ENCODE measurements at places on chromosomes 5 and 9.

DNA sequence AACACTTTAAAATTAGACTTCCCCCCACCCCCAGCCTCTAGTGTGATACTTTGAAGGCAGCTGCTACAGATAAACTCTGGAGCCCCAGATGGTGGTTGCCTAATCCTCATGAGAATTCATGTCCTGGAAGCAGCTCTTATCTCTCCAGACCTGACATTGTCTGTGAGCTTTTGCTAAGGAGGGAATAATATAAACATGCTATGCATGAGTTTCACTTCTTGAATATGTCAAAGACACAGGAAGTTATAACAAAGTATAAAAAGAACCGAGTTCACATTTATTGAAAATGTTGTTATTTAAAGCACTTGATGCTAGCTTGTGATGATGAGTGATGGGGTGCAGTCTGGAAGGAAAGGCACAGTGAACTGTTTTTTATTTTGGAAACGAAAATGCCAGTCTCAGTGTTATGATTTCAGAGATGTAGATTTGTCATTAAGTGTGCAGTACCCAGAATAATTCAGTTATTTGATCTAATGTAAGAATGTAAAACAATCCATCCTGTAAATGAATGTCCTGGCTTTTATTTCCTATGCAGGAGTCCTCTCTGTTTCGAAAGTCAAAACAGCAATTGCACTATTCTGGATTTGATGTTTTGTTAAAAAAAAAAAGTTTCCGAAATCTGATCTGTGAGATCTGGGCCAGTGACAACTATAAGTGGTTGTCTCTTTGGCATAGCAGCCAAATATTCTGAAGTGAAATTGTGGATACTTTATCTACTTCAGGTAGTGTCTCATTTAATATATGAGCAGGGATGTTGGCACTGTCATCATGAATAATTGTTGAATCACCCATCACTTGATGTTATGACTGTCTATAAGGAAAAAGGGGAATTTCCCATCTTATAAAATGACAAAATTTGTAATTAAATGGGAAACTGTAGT lies 77.0 kb downstream of the ZCCHC7 start:
- peak; percentile 52 for DNase-seq

DNA sequence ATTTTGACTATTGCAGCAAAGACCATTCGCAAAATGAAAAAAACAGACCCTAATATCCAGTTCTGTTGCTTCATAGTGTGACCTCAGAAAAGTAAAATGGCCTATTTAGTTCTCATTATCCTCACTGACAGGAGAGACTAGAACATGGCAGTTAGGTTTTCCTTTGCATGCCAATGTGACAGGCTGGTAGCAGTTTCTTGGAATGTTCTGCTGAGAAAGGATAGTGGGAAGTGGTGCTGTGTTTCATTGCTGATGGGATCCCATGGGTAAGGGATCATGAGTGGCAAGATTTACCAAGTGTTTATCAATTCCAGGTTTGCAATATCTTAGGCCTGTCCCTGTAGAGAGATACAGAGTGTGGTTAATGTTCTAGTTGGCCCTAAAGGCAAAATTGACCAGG lies 88.5 kb downstream of the ACER2 start:
- no peak for DNase-seq

DNA sequence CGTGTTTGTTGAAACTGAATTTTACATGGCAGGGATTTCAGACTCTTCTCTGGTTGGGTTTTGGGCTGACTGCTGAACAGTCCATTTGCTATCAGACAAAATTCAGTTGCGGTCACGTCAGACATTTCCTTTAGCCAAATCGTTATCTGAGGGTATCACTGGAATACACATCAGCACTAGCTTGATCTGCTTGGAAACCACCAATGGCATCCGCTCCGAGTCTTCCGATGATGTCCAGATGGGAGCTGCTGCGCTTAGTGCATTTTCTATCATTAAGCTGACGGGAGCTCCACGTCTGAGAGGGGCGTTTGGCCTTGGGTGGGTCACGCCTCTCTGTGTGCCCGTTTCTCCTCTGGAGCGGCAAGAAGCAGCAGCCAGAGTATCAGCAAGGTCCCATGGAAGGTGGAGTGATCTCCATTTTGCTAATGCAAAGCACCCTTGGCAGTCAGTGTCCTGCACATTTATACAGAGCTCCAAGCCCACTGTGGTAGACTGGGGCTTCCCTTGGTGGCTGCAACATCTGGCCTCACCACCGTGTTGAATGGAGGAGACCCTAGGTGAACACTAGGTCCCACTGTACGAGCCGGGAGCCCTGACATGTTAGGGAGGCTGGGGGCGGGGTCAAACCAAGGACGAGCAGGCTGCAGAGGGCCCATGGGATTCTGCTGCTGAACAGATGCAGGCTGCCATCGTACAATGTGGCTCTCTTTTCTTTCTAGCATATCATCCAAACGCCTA lies 134.6 kb upstream of the PHYKPL start:
- DNase-seq: no peak

- DNase-seq: no peak
These were observed 138.9 kb downstream of the GADD45G start for GRCh38 chr9:89743573-89744254.

- DNase-seq: no peak
These were observed 27.8 kb upstream of the ALDOB start for GRCh38 chr9:101463397-101463796.

GRCh38 chr9:113887436-113887835 lies 11.3 kb downstream of the ZNF618 start:
- no peak for DNase-seq

DNA sequence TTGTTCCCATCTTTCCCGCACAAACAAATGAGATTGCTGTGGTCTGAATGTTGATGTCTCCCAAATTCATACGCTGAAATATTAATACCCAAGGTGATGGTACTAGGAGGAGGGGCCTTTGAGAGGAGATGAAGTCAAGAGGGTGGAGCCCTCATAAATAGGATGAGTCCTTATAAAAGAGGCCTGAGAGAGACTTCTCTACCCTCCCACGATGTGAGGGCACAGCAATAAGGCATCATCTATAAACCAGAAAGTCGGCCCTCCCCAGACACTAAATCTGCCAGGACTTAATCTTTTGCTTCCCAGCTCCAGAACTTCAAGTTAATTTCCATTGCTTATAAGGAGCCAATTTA lies 170.4 kb downstream of the CTNND2 start:
- DNase-seq: no peak

- DNase-seq: no peak
These were observed 1.4 kb upstream of the PPP2CA start for GRCh38 chr5:134227259-134227658.

DNA sequence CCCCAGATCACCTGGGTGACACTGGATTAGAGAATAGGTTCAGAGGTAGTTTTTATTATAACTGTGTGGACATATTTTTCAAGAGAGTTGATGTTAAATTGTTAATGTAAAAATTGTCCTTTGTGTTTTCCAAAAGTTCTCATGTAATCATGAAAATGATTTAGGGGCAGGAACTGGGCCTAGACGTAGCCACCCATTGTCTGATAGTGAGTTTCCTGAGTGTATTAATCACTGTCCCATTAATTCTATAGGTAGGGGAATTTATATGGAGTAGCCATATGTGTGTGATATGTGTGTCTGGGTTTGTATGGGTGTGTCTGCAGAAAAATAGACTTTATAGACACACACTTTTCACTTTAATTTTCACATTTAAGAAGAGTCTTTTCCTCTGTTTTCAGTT lies 144.6 kb upstream of the RAI14 start:
- DNase-seq: no peak

GRCh38 chr5:158857976-158858375 lies 241.7 kb downstream of the EBF1 start:
- no peak for DNase-seq

- peak; percentile 90 for DNase-seq
These were observed 56.7 kb upstream of the CLINT1 start for GRCh38 chr5:157915638-157916037.

DNA sequence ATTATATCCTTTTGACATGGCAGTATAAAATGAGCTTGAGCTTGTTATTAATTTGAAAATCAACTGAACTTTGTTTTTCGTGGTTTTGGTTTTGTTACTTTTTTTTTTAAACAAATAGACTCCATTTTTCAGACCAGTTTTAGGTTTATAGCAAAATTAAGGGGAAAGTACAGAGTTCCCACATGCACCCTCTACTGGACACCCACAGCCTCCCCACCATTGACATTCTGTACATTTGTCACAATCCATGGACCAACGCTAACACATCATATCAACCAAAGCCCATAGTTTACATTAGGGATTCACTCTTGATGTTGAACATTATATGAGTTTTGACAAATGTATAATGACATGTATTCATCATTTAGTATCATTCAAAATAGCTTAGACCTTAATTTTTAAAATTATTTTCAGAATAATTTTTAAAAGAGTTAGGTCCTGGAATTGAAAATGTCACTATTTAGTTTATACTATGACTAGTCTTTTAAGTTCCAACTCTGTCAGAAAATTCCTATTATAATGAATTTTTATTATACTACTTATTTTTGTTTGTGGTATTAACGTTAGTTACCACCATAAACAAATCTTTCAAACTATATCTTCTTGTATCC lies 35.3 kb upstream of the JMY start:
- DNase-seq: peak; percentile 6

DNA sequence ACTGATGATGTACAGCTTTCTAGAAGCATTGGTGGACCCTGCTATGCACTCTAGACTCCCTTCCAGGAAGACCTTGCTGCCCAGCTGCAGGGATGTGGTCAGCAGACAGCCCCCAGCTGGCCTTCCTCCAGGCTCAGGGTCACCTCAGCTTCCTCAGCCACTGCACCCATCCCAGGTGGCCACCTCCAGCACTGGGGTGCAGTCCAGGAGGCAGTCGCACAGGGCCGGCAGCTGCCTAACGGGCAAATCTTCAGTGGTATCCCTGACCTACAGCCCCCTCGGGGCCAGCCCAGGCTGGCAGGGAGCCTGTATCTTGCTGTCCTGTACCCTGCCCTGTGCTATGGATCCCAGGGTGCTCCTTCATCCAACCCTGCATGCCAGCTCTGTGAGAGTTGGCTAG lies 81.8 kb downstream of the GADD45G start:
- no peak for DNase-seq

DNA sequence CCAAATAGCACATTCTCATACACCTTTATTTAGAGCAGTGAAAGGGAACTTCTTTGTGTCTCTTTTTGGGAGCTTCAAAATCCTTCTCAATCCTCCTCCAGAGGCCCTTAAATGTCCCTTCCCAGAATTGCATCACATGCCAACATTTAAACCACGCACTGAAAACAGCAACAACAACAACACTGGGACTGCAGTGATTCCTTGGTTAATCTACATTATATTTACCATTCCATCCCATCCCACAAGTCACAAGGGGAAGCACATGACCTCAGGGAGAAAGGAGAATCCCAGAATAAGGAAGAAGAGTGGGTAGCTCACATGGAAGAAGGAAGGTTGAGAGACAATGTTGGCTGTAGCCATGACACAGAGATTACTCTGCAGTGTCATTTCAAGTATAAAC lies 41.1 kb downstream of the ELOVL7 start:
- no peak for DNase-seq

GRCh38 chr5:160843240-160843639 lies 8.8 kb downstream of the ATP10B start:
- DNase-seq: no peak

- DNase-seq: peak; percentile 63
These were observed 157.0 kb upstream of the RAI14 start for GRCh38 chr5:34499001-34499734.

DNA sequence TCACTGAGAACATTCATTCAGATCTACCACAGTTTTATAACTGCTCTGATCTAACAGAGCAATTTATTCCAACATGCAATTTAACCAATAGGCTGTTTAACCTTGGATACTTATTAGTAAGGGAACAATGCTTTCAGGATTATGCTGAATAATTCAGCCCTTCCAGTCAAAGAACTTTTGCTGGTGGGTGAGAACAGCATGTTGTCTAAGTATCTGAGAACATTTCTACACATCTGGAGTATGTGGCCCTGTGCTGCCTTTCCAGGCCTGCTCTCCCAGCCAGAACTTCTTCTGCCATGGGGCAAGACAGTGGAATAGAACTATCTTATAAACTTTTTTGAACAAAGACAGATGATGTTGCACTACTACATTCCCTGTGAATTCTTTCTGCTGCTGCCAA lies 55.8 kb downstream of the NFIB start:
- DNase-seq: no peak

GRCh38 chr5:145942749-145943148 lies 6.4 kb downstream of the SH3RF2 start:
- DNase-seq: no peak

Data from cardiac muscle cell (in vitro differentiated cells and primary cell).